ENCODE measurements at places on chromosomes 5 and 9.

GRCh38 chr5:160750938-160751657, 100.9 kb downstream of the ATP10B start:
- DNase-seq = no peak

GRCh38 chr5:62614355-62614754, 35.7 kb downstream of the LRRC70 start:
- DNase-seq = no peak

GRCh38 chr9:136336156-136336870, 9.0 kb downstream of the GPSM1 start:
- no peak for DNase-seq

DNA sequence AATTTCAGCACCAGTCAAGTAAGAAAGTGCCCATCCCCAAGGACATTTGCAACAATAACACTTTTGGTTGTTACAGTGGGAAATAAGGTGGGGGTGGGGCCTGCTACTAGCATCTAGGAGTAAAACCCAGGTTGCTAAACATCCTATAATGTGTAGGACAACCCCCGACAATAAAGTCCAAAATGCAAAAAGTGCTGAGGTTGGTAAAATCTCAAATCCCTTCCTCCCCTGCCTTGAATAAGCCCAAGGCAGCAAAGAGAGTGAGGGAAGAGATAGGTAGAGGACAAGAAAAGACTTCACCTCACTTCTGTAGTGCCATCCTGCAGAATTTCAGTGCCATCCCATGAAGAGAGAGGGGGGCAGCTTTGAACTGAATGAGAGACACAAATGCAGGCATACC, 117.5 kb upstream of the NIPBL start:
- DNase-seq = no peak

DNA sequence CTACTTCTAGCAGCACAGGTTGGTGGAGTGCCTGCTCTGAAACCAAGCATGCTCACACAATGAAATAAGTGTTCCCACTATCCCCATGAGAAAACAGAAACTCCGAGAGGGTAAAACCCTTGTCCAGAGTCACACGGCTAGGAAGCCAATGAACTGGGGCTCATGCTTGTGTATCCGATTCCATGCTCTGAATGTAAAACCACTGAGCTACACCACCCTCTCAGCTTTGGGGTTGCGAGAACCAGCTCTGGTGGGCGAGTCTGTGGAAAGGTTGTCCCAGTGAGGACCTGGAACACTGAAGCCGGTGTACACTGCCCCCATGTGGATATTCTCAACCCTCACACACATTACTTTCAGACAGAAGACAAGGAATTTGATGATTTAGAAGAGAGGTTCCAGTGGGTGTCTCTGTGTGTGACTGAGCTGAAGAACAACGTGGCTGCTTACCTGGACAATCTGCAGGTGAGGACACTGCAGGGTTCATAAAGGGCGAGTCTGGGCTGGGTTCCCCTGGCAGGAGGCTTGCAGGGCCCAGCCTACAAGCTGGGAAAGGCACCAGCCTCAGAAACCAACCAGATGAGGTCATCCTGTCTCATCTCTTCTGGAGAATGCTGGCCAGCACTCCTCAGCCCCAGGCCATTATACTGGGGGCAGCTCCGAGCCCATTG, 37.4 kb downstream of the ARHGEF37 start:
- peak; percentile 39 for DNase-seq

DNA sequence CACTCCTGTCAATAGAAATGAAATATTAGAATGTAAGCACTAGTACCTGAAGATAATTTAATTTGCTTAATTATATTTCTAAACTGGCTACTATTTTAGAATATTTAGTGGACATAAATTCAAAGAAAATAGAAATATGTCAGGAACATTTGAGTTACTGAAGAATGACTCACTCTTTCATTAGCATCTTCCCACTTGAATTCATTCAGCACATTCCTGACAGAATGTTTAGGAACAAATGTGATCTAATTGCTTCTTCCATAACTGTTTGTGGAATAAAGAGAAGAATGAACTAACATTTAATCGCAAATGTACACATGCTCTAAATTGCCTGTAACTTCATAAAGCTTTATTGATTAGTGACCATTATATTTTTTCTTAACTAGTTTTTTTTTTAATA, 306.2 kb upstream of the ADAMTSL1 start:
- DNase-seq = no peak

DNA sequence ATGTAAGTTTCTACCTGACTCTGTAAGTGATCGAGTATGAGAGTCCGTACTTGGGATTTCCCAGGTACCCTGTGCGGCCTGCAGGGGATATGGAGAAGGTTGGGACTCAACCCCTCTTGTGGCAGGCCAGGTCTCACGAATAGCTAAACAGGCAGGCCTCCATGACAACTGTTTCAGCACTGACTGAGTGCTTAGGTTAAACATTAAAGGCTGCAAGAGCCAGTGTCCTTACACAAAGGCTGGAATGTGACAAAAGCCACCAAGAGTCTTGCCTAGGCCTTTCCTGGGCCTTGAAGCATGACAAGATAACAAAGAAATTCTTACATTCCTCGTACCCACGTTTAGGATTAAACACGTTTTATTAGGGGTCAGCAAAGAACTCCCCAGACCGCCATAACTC, 58.6 kb downstream of the THBS4 start:
- no peak for DNase-seq

DNA sequence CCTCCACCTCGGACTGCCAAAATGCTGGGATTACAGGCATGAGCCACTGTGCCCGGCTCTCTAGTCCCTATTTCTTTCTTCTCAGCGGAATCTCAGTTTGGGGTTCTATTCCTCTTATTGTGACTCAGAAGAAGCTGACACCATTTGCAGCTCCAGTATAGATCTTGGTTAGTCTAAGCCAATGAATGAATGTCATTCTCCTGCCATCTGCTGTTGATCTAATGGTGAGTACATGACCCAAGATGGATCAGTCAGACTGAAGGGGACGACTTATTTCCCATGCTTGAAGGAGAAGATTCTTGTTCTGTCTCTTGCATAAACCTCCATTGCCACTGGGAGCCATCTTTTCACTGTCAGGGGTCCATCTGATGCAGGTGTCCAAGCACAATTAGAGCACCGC, 76.0 kb upstream of the KLF9 start:
- DNase-seq = no peak

GRCh38 chr5:154044581-154044980, 5.8 kb downstream of the MFAP3 start:
- DNase-seq = no peak
